ENCODE measurements at places on chromosomes 4 and X.

DNA sequence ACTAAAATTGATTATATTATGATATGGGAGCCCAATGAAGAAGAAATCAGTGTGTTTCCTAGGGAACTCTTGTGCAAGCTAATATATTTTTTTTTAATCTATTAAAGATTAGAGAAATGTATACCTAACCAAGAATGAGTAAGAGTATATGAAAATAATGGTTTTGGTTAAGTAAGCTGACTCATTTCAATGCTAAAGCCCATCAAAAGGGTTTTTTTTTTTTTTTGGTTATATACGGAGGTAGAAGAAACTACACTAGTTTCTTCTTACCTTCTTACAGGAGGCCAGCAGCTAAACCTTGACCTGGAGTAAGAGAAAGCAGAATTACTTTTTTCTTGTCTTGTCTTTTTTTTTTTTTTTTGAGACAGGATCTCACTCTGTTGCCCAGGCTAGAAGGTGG, 27.5 kb downstream of the RUFY3 start:
- no peak for DNase-seq

DNA sequence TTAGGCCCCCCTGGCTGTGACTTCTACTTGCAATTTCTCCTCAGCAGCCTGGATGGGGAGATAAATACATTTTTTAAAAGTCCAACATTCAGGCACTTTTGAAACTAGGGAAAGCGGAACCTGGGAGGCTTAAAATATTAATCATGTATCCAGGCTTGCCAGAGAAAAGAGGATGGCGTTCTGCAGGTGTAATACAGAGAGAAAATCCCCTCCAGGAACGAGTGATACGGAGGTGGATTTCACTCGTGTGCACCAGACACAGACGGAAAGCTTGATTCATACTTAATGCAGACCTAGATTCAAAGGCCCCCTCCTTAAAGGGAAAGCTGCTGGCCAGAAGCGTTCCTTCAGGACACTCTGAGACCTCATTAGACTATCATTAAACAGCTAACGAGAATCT, 354.0 kb upstream of the BOD1L1 start:
- no peak for DNase-seq

DNA sequence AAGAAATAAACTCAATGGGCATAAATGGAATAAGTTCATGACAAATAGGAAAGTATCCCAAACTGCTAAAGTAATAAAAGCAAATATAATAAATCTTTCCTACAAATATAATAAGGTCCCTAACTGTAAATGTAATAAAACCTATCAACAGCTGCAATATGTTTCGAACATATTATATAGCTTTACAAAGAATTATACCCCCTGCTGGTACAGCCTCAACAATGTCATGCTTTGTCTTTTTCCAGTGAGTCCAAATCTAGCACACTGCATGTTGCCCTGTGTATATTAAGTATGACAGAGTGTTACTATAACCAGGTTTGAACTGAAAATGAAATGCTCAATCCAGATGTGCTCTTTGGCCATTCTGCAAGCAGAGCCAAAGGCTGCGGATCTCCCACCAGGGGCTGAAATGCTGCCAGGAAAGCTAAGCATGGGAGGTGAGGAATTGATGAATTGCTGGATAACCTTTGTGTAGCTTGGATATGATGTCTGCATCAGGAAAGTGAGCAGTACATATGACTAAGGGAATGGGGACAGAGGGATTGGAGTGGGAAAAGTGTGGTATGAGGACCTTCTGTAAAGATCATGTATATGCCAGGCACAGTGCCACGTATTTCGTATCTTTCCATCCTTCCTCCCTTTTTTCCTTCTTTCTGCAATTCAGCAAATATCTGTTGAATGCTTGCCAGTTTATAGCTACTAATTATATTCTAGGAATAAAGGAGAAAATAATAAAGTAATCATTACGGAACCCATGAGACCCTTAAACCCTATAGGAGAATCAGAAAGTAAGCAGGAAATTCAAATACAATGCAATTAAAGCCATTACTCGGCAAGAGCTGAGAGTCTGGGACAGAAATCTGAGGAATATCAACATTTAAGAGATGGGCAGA, 954.6 kb upstream of the LCORL start:
- no peak for DNase-seq

DNA sequence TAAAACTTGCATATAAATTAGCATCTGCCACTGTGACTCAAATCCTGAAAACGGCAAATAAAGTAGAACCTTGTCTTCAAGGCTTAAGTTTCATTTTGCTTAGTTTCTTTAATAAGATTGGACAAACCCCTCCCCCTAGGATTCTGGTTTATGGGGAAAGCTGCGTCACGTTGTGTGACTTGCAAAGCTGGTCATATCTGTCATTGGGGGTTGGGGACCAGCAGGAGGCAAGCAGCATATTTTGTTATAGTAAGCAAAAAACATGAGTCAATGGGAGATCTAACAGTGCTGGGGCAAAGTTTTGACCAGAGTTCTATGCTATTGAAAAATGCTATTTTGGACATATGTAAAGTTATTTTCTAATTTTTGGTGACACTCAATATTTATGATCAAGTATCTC, 407.3 kb downstream of the PCDH18 start:
- no peak for DNase-seq

DNA sequence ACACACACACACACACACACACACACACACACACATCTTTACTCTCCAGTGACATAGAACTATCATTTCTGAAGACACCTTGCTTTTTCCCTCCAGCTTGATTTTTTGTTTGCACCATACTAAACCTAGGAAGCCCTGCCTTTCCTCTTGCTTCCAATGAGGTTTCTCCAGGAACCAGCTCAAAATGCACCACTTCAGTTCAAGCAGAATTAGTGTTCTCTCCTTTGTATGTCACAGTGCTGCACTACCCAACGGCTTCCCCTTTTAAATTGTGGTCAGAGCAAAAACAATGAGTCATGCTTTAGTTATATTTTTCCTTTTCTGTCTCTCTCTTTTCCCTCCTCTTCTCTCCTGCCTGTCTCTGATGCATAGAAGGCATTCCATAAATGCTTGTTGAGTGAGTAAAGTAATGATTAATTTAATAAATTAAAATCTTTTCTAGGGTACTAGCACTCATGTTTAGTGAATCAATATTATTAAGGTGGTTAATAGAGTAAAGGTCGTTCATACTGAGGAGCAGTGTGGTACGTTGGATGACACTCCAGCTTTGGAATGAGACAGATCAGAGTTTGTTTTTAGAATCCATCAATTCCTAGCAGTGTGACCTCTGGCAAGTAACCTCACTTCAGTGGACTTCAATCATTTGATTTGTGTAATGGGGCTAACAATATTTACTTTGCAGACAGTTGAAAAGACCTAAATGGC, 5.9 kb downstream of the RTL3 start:
- DNase-seq: no peak

GRCh38 chr4:128153800-128154199, 92.7 kb downstream of the LARP1B start:
- no peak for DNase-seq

GRCh38 chr4:179762840-179763239, 2320.6 kb upstream of the AGA start:
- DNase-seq: no peak

Data from esophagus squamous epithelium (tissue), 5 donors.